ENCODE measurements at places on chromosomes 7 and 10. TPM values are rescaled to one million over a fixed set of nuclear protein-coding genes. Genes with fewer than 3 reads are reported as not detected.

DNA sequence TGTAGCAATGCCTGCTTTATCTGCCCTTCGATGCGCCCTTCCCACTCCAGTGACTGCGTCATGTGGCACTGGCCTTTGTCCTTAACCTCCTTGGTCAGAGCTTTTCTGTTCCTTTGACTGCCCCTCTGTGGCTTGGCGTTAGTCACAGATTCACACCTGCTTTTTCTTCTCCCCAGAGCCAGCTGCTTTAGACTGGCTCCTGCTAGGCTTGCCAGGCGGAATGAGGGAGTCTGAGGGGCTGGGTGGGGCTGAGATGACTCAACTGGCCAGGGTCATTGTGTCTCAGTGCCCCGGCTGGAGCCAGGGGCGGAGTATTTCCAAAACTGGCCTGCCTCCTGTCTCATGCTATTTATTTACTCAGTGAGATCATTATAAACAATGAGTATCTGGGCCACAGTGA, 194.1 kb downstream of the EMX2 start:
- DNase-seq, result no peak

DNA sequence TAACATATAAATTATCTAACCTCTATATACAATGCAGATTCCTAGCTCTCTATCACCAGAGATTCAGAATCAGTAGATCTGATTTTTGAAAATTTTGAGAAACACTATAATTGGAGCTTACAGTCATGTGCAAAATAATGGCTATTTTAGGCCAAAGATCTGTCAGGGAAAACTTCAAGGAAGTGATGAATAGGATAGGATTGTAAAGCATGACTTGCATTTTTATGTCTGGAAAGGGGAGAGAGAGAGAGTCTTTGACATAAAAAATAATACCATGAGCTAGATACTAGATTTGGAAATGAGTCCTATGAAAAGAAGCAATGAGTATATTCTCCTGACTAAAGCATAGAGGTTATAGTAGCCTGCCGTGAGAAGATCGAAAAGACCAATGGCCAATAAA, 181.1 kb downstream of the SDHAF3 start:
- DNase-seq, result no peak

- DNase-seq, result no peak
These were observed 51.4 kb upstream of the NPVF start for GRCh38 chr7:25279705-25280104.

DNA sequence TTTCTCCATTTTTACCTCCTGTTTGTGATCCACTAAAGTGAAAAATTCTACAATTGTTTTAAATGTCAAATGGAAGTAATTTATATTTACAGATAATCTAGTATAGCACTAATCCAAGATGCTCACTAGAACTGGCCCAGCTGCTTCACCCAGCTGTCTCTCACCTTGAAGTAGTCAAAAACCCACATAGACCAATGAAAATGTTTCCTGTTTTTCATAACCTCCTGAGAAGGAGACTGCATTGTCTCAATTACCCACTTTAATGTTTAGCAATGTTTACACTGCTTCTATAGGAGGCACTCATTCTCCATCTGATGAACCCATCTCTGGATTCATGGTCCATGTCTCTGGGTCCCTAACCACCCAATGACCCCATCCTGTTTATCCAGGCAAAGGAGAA, 56.1 kb upstream of the ADO start:
- DNase-seq, result no peak

The IFIT3 gene
- total RNA-seq, result 19.0 TPM

- no peak for DNase-seq
These were observed 97.7 kb downstream of the CREB5 start for GRCh38 chr7:28510026-28510369.

The SVOPL gene
- total RNA-seq, result not detected

- DNase-seq, result no peak
These were observed 240.8 kb downstream of the CDK14 start for GRCh38 chr7:90836937-90837336.

DNA sequence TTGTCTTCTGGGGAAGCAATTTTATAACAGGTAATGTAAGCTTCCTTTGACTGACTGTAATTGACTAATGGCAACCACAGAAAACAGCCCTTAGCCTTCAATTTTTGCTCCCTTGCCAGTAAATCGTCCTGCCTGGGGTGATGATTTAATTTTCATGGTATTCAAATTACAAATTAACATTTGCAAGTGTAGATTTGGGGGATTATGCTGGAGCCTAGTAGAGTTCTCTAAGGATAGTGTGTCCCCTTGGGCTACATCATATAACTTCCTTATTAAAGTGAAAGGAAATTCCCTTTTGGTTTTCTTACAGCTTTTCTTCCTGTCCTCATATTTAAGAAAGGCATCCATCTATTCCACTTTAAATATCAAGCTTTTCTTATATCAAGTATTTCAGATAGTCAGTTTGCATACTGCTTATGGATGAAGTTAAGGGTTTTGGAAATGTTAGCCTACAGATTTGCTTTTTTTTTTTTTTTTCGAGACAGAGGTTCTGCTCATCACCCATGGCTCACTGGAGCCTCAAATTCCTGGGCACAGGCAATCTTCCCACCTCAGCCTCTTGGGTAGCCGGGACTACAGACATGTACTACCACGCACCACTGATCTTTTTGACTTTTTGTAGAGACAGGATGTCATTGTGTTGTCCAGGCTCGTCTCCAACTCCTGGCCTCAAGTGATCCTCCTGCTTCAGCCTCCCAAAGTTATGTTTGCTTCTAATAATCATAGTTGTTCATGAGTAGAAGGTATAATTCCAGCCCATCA, 35.9 kb upstream of the HDAC9 start:
- DNase-seq, result no peak
